ENCODE measurements at places on chromosomes 1 and 21.
A peak's percentile ranks its signal among the peaks of the same experiment; 100 is the strongest.

DNA sequence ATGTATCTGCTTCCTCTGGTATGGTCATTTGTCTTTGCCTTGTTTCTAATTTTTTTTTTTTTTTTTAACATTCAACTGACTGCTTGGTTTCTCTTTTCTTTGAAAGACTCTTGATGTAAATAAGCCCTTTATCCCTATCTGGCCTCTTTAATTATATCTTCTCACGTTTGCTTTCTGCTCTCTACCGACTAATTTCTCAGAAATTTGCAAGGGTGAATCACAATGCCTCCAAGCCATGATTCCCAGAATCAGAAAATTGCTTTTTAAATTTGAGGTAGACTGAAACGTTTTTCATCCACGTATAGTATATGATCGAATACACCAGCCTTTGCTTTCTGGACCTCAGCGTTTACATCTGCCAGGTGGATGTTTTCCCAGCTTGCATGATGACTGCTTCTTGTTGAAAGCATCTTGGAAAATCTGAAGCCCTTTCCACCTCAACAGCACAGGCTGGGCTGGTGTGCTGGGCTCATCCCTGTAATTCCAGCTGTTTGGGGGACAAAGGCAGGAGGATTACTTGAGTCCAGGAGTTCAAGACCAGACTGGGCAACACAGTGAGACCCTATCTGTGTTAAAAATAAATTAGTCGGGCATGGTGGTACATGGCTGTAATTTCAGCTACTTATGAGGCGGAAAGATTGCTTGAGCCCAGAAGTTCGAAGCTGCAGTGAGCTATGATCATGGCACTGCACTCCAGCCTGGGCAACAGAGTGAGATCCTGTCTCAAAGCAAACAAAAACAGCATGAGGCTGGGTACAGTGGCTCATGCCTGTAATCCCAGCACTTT, 35.0 kb upstream of the GPR137B start:
- DNase-seq: no peak

DNA sequence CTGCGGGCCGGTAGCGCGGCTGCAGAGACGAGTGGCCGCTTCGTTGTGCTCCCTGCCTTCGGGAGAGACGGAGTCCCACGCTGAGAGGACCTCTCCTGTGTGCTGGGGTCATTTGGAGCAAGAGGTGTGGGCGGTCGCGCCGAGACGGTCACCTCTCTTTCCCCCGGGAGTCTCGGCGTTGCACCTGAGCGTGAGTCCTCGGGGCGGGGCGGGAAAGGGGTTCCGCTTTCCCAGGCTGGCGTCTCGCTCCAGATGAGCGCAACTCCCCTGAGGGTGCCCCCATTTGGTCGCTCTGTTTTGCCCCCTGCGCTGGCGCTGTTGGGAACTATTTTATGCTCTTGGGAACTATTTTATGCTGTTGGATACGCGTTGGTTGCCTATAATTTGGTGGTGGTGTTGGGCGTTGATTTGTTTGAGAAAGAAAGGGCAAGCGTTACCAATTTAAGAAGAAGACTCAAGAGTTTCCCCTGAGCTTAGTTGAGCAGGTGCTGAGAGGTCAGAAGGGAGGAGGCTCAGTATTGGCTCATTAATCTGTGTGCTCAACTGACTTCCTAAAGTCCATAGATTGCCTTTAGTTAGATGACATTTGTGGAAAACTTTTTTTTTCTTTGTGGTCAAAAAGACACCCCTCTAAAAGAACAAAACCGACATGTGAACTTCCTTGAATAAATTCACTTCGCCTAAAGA, 683 bp downstream of the LRRC8B start:
- DNase-seq: peak; percentile 29

DNA sequence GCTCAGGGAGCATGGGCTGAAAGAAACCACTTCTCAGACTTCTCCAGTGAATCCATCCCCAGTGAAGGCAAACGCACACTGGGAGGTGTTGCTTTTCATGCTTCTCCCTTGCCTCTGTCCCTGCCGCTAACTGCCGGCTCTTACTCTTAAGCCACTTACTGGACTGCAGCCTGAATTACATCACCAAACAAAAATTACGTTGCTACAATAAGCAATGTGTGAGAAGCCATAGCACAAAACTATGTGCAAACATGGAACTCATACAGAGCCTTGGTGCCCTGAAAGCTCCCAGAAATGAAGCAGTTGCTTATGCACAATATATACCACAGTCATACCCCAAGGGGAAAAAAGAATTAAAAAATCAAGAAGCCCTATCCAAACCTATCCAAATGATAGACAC, 375.2 kb downstream of the KCNH1 start:
- no peak for DNase-seq

DNA sequence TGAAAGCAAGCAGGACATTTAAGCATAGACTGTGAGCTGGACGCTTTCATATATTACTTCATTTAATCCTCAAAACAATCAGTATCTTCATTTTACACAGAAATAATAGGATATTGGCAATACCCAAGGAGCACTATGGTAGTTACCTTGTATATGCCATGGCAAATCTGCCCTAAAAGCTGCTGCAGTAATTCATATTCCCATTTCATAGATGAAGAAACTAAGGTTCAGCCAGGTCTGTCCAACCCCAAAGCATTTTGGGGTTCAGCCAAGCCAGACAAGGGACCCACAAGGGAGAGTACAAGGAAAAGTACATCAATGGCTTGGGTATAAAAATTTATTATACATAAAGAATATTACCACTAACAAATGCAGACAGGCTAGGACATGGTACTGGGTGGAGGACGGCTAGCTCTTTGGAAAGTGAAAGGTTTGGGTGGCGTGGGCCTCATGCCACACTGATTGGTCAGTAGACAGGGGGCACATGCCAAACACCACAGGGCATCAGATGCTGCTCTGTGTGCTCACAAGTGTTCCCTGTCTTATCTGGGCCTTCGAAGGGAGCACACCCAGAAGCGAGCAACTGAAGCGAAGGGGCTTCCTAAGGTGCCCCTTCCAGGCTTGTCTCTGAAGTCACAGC, 23.9 kb upstream of the PTAFR start:
- DNase-seq: no peak

GRCh38 chr1:2945821-2946231, 75.4 kb upstream of the ACTRT2 start:
- no peak for DNase-seq

GRCh38 chr1:107795994-107796393, 169.0 kb downstream of the VAV3 start:
- no peak for DNase-seq

- DNase-seq: no peak
Observed at GRCh38 chr1:116487031-116487430, 83.8 kb downstream of the CD58 start.

- DNase-seq: no peak
Observed at GRCh38 chr1:203299169-203299568, 6.2 kb upstream of the BTG2 start.

GRCh38 chr1:101238031-101238628, 1.3 kb downstream of the S1PR1 start:
- no peak for DNase-seq

DNA sequence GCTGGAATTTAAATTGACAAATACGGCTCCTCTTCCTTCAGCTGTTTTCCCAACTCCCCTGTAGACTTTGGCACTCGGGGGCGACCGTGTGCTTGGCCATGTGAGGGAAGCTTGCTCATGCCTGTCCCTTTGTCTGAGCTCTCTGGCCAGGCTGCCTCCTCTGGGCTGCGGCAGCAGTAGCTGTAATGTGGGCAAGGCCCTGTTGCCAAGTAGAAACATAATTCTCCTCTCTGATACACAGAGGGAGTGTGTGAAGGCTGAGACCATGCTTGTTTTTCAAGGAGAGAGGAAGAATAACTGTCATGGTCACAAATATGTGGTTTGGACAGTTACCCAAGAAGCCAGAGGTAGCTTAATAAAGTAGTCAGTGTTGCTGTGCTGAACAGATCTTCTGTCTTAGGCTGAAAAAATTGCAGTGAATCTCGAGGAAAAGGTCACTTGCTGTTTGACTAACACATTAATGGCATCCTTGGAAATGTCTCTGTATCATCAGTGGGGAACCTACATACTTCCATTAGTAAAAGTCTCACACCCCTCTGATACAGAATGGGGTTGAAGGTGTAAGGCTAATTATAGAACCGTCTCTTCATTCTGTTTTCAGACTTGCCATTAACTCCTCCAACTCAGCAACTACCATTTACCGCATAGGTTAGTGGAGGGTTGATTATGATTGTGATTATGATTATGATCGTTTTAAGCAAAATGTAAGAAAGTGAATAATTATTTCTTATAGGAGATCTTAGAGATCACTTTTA, 94.6 kb downstream of the TGFB2 start:
- no peak for DNase-seq

DNA sequence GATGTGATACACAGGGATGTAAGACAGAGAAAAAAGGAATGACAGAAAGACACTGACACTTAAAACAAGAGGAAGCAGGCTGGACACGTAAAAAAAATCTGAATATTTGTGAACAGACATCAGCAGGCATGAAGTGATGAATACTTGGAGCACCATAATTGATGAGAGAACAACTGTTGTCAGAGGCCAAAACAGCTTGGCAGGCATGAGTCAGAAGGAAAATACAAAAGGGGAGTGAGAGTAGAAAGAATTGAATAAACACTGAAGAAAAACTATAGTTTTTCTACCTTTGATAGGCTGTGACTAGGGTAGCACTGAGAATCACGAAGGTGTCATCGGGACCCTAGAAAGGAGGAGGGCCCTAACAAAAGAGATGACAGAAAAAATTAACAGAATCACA, 21.6 kb upstream of the GUCA2A start:
- no peak for DNase-seq

DNA sequence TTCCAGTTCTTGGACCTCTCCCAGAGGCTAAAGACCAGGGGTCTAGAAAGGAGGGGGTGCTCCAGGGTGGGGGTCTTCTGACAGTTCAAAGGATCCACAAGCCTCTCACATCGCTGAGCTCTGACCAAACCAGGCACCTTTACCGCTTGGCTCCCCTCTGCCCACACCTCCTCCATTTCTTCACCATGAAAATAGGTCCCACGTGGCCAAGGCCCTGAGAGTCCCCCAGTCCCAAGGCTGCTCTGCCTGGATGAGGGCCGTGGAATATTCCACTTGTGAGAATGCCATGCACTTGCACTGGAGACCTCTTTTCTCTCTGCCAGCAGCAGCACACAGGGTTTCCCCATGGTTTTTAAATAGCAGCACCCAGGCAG, 87.4 kb downstream of the ITPKB start:
- no peak for DNase-seq

DNA sequence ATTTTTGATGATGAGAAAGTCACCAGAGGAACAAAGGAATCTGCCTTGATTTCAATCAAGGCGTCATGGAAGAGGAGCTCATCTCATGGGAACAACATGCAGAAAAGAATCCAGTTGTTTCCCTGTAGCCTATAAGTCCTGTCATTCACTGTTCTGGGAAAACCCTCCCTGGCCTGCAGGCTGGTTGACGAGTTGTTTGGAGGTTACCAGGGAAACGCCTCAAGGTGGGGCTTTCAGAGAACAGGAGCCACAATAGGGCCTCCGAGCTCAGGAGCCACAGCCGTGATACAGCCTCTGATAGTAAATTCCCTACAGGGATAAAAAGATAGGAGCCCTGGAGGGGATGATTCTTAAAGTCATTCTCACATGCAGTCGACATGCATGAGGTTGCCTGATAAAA, 135.2 kb downstream of the PSMG1 start:
- peak; percentile 28 for DNase-seq
